ENCODE measurements at places on chromosomes 2 and 18. TPM values are rescaled to one million over a fixed set of nuclear protein-coding genes. Genes with fewer than 3 reads are reported as not detected.

DNA sequence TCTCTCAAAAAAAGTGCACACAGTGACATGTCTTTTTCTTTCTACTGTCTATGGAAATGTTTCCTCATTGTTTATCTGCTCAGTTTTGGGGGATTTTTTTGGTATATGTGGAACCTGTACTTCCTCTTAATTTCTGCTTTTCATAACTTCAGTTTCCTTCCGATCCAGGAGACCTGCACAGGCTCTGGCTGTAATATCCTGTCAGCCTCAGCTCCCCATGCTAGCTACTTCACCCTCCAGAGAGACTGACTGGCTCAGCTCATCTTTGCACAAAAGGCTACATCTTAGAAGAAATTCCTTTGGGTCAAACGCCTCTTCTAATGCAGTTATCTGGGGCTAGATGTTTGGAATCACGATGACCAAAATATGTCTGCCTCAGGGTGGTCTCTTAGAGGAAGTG is 378.4 kb downstream of the RND3 start:
- no peak for DNase-seq

DNA sequence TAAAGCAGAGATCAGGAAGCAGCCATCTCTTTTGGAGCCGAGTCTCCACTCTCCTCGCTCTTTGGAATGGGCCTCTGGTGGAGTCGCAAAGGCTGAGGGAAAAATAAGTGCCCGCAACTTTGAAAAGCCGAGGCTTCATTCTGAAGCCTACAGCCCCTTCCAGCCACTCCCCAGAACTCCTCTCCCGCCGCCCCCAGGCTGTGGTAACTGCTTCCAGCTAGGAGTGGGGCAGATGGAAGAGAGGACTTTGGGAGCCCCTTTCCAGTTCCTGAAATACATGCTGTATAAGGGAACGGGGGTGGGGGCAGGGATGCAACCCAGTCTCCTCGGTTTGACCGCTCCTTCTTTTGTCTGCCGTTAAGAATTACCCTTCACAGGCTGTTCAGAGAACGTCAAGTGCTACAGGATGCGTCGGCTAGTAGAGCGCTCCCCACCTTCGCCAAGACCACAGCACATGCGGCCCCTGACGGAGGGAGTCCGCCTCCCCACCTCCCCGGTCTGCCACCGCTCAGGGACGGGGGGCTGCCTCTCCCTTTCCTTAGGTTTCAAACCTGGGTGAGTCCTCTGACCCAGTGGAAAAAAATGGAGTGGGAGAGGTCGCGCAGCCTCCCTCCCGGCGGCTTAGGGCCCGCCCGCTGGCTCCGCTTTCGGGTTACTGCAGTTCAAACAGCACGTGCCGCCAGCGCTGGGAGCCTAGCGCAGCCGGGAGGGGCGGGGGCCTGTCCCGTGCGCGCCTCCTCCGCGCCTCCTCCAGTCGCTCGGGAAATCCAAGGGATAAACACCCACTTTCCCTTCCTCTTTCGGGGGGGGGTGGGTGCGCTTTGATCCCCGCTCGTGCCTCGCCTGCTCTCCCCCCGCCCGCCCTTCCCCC is 4.9 kb downstream of the CYP26B1 start:
- peak; percentile 67 for DNase-seq

DNA sequence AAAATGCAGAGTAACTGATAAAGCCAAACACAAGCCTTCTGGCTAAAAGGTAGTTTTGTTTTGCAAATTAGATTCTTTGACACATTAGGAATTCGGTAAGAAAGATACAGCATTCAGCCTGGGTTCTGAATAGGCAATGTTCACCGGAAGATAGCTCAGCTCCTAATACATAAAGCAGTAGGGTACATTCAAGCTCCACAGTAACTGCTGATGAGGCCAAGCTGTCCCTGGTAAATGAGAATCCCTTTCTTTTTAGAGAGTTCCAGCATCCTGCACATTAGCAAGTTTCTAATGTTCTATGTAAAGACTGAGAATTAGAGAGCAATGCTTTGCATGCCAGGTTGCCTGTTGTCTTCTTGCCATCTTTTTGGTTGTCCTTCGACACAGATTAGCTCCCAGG is 316.3 kb upstream of the SLC14A2 start:
- DNase-seq = no peak

- DNase-seq = peak; percentile 49
These were observed 2.0 kb upstream of the CHRND start for GRCh38 chr2:232523682-232524597.

DNA sequence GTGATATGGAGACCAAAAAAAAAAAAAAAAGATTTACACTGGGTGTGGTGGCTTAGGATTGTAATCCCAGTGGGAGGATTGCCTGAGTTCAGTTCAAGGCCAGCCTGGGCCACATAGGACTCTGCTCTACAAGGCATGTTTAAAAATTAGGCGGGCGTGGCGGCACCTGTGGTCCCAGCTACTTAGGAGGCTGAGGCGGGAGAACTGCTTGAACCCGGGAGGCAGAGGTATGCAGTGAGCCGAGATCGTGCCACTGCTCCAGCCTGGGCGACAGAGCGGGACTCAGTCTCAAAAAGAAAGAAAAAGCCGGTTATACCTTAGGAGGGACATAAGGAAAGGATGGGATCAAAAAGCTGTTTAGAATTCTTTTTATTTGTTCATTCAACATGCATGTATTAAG is 707 bp upstream of the SPDYA start:
- DNase-seq = no peak

THSD7B gene
- not detected for total RNA-seq

GRCh38 chr18:11025671-11026070 is 123.7 kb downstream of the PIEZO2 start:
- no peak for DNase-seq

DNA sequence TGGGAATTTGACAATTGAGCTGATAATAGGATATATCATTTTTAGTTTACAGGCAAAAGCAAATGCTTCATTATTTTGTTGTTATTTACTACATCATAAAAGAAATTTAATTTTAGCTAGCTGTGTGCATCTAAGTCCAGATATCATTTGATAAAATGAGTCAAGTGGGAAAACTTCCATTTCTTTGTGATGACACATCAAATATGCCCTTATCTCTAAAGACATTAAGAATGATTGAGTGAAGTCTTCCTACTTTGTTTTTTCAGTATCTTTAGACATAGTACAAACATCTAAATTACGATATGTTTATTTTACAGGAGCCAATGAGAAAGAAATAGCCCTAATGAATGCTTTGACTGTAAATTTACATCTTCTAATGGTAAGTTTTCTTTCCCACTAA is 77.0 kb downstream of the KYNU start:
- DNase-seq = no peak

DNA sequence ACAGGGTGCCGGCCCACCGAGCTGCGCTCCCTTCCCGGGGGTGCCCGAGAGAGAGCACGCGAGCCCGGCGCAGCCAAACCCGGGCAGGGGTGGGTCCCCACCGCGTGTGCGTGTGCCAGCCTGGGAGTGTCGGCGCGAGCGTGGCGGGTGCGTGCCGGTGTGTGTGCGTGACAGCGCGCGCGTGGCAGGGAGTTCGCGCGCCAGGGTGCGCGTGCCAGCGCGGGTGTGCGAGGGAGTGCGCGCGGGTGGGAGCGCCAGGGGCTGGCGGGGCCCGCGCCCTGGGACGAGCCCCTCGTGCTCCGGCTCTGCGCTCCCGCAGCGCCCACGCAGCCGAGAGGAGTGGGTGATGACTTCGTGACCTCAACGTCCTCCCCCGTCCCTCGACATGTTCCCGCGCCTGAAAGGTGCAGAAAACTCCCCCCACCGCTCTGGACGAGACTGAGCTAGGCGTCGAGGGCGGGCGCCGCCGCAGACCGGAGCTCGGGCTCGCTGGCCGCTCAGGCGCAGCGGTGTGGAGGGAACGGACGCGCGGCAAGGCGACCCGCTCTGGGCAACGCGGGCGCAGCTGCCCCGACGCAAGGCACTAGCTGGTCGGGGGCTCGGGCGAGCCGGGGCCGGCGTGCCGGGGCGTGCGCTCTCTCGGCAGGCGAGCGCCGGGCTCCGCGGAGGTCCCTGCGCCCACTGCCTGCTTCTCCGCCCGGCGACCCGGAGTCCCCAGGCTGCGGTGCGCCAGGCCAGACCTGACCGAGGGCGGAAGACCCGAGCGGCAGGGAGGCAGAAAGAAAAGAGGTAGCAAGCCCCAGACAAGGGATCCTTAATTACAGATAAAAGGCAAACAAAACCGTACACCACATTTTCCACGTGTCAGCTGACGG is 582.8 kb downstream of the ZEB2 start:
- peak; percentile 70 for DNase-seq

IL36A gene
- total RNA-seq = not detected

DNA sequence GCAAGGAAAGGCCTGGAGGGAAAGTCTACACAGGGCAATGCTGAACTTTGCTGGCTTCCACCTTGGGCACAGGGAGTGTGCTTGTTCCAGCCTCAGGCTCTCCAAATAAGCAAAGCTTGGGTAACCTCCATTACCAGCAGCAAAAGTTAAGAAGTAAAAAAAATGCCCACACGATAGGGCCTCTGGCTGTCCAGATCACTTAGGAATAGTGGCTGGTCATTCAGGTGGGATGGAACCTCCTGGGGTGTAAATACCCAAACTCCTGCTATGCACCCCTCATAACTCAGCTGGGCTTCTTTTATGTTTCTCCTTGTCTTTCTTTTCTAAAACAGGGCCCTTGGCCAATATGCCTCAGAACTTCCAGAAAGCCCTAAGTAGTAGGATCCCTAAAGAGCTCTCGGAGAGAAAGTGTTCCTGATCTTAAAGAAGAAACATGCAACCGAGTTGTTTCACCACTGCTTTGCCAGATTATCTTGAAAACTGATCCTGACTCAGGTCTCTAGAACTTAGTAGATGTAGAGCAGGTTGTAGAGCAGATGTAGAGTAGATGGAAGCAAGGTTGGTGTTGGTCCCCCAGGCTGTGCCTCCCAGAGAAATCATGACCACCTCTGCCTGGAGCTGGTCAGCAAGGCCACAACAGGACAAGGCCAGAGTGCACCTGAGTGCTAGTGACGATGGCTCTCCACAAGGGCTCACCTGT is 2.0 kb upstream of the OSR1 start:
- no peak for DNase-seq

DNA sequence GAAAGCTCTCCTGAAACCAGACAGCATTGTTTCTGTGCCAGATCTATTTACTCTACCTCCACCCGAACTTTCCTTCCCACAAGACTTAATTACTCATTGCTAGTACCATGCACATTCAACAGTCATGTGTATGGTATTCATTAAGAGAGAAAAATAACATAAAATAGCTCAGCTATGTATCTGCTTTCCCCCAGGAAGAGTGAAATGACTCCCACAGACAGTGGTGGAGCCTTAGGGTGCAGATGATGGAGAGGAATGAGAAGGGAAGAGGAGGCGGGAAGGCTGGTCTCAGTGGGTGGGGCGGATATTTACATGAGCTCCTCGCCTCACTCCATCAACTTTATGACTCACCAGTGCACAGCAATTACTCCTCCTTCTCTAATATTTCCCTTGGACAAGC is 724.5 kb downstream of the EPHA4 start:
- peak; percentile 93 for DNase-seq

GRCh38 chr2:67848551-67849285 is 214.1 kb downstream of the C1D start:
- no peak for DNase-seq

- no peak for DNase-seq
These were observed 83.7 kb downstream of the KYNU start for GRCh38 chr2:142961202-142961601.

DNA sequence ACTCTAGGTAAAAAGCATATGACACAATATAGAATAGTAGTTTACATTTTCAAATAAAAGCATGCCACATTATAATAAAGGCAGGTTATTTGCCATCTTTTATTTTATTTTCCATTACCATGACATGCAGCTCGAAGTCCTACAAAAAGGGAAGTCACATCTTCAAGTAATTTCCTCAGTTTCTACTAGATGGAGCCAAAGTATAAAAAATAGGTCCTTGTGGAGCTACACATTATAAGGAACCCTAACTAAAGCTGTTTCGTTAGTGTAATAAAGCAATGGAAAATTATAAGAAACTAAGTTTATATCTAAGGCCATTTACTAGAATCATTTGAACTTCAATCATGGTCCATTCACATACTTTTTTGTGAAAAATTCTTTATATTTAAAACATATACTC is 674.5 kb downstream of the KCNJ3 start:
- peak; percentile 34 for DNase-seq

- no peak for DNase-seq
These were observed 257.9 kb downstream of the RPIA start for GRCh38 chr2:88949336-88949735.

- no peak for DNase-seq
These were observed 18.8 kb upstream of the ALPI start for GRCh38 chr2:232437195-232437571.

GRCh38 chr2:165549619-165550018 is 80.1 kb downstream of the CSRNP3 start:
- no peak for DNase-seq

IL36B gene
- not detected for total RNA-seq

DNA sequence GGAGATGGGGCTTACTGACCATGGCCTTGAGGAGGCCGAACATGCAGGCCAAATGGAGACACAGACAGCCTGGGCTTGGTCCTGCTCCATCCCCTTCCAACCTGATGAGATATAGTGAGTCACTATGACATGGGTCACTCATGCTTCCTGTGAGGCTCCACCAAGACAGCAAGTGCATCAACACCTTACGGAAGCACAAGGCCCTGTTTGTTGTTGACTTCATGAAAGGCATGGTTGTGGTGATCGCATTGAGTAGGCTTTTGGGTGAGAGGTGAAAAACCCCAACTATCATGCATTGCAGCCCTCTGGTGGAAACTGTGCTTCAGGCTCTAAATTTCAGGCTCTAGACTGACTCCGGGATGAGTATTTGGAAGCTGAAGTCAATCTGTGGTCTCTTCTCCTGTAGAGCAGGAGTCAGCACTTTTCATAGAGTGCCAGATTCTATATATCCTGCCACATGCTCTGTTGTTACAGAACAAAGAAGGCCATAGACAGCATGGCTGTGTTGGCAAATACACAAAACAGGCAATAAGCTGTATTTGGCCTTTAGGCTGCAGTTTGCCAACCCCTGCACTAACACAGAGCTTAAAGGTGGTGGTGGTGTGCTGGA is 10.1 kb downstream of the IL37 start:
- DNase-seq = peak; percentile 62

DNA sequence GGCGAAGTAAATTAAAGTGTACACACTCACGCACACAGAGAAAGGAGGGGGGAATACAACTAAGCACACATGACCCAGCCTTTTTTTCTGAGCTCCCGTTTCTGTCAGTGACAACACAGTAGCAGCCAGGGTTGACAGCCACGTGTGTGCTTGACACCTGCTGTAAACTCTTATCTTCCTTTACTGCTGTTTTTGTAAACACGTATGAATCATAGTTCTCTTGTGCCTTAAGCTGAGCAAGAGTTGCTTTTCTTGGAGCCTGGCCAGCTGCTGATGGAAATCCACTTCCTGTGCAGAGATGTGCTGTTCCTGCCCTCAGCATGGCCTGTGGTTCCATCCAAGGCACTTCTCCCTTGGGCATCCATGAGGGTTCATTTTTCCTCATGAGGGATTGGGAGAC is 561.9 kb downstream of the GALR1 start:
- no peak for DNase-seq

DNA sequence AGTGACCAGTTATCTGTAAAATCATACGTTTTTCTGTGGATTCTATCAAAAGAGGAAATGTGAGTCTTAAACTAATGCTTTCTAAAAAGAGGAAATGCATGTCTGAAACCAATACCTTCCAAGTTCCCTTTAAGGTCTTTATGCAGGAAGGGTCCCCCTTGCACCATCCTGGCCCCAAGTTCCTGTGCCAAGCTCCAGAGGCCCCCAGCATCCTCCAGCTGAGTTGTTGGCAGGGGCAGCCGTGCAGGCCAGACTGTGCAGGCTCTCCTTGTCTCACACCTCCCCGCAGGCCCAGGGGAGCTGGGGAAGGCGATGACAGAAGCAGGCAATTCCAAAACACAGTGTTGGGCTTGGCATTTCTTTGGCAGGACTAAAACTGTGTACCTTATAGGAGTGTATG is 39.2 kb downstream of the DPYSL5 start:
- DNase-seq = no peak

Data from GM23248 (cell line).